Breast epithelium (tissue), 4 donors: ENCODE measurements at places on chromosomes 12 and 14. TPM values are rescaled to one million over a fixed set of nuclear protein-coding genes. Genes with fewer than 3 reads are reported as not detected.
A peak's percentile ranks its signal among the peaks of the same experiment; 100 is the strongest.

DNA sequence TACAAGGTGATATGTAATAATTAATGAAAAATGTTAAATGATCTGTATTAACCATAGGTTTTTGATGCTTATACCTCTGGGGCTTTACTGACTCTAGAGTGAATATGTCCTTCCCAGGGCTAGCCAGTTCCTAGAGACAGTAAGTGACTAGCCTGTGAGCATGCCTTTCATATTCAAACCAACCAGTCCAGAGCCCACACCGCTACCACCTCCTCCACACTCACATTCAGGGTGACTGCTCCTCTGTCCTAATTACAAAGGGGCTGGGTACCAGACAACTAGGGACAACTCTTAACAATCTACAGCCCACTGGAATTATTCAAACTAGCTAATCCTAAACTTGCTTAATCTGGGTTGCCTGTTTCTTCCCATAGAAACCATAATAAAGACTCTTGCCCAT lies 49.0 kb downstream of the RALGAPA1 start:
- no peak for DNase-seq
- H3K4me1 ChIP-seq = no peaks in the 10 kb centered on the region
- H3K36me3 ChIP-seq = peaks cover 7% of the 10 kb centered on the region
- no peaks in the 10 kb centered on the region for H3K27me3 ChIP-seq
- H3K27ac ChIP-seq = no peak overlapping the region
- H3K4me3 ChIP-seq = no peak overlapping the region

DNA sequence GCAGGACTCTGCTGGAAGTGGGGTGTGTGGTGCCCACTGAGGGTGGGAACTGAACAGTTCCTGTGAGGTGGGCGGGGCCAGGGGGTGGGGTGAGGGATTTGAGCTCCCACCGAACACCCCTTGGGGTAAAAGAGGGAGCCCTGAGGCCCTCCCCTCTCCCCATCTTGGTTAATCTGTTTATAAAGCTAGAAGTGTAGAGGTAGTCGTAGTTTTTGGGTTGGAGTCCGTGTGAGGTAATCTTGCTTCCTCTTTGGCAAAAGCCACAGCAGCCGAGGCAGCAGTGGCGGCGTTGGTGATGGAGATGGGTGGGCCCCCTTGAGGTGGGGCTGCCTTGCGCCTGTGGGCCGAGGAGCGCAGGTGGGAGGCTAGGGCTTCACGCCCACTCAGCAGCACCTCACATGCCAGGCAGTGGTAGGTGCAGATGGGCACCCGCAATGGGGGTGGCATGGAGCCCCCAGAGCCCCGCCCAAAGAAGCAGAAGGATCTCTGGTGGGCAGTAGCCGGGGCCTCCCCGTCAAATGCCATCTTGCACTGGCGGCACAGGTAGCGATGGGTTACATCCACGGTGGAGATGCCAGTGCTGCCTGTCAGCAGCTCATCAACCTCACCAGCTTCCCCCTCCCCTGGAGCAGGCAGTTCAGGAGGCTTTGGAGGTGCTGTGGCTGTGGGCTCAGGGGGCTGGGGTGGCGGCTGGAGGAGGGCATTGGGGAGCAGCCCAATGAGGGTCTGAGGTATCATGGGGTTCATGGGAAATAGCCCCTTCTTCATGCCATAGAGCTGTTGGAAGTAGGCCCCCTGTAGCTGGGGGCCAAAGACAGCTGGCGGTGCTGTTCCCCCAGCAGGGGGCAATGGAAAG lies 29.6 kb downstream of the ZFHX2 start:
- H3K27me3 ChIP-seq = no peaks in the 10 kb centered on the region
- DNase-seq = no peak
- H3K4me1 ChIP-seq = no peaks in the 10 kb centered on the region
- no peak overlapping the region for H3K27ac ChIP-seq
- no peaks in the 10 kb centered on the region for H3K36me3 ChIP-seq

GRCh38 chr12:26940516-26941214 lies 2.4 kb downstream of the FGFR1OP2 start:
- H3K36me3 ChIP-seq = no peaks in the 10 kb centered on the region
- DNase-seq = no peak
- no peak overlapping the region for H3K4me3 ChIP-seq
- H3K27ac ChIP-seq = no peak overlapping the region
- no peaks in the 10 kb centered on the region for H3K27me3 ChIP-seq
- no peaks in the 10 kb centered on the region for H3K4me1 ChIP-seq

GRCh38 chr12:16324272-16324671 lies 23.2 kb upstream of the MGST1 start:
- no peak for DNase-seq
- H3K36me3 ChIP-seq = no peaks in the 10 kb centered on the region
- H3K4me3 ChIP-seq = no peak overlapping the region

DNA sequence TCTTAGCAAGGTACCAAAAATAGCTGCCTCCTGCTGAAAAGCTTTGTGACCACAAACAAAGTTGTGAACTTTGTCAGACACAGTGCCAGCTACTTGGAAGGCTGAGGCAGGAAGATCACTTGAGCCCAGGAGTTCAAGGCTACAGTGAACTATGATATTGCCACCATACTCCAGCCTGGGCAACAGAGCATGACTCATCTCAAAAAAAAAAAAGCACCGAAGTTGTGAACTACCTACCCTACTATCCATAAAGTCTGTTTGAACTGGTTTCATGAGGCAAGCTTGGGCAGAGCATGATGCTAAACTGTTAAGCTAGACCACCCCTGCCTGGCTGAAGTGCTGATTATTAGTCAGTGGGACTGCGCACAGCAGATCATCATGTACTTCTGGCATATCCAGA lies 75.5 kb downstream of the RAD52 start:
- H3K36me3 ChIP-seq = peaks cover 3% of the 10 kb centered on the region
- no peak overlapping the region for H3K4me3 ChIP-seq
- H3K27ac ChIP-seq = no peak overlapping the region
- DNase-seq = no peak

DNA sequence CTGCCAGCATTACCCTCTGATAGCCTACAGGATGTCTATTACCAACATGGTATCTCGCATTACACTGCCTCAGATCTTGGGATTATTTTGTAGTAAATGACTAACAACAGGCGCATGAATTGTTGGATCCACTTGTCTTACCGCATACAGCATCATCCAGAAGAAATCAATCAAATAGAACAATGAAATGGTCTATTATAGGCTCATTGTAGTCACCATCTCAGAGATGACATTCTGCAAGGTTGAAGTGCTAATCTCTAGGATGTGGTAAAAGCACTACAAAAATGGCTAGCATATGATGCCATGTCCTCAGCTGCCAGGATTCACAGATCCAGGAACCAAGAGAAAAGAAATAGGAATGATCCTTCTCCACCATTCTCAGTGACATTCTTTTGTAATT lies 52.0 kb downstream of the WASHC3 start:
- no peak for DNase-seq
- no peak overlapping the region for H3K4me3 ChIP-seq
- no peaks in the 10 kb centered on the region for H3K4me1 ChIP-seq
- no peaks in the 10 kb centered on the region for H3K36me3 ChIP-seq
- H3K27me3 ChIP-seq = no peaks in the 10 kb centered on the region

- no peak overlapping the region for H3K27ac ChIP-seq
- no peak overlapping the region for H3K4me3 ChIP-seq
These were observed 269.7 kb downstream of the KSR2 start for GRCh38 chr12:117699118-117699517.

DNA sequence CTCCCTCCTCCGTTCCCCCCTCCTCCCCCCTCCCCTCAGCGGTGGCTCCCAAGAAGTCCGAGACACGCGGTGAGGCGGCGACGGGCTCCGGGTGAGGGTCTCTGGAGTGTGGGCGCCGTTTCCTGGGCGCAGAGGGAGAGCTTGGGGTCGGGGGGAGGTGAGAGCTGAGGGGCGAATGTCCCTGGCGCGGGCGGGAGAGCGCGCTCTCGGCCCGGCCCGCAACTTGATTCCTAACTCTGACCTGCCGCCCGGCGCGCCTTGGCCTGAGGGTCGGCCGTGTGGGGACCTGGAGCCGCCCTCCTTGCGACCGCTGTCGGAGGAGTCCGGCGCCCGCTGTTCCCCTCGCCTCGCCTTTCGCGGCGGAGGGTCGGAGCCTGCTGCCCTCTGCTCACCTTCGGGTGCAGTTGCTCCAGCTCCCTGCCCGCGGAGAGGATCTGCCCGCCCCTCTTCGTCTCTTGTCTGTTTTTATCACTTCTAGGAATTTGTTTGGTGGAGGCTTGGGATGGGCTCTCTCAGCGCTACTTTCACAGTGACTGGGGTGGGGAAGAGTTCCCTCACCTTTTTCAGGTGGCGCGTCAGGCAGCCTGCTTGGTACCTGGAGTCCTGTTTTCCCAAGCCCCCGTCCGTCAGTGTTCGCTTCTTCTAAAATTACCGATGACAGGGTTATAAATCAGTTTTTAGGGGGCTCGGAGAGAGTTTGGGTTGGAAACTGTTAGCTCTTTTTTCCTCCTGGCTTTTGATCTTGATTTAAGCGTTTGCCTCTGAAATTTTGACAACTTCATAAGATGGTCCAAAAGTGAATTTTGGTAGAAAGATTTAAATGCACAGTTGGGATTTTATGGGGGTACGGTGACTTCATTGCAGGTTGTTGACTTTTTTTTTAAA lies 495 bp downstream of the ADIPOR2 start:
- H3K4me3 ChIP-seq = peak overlapping the region; percentile 93
- H3K27ac ChIP-seq = peak overlapping the region; percentile 93
- no peaks in the 10 kb centered on the region for H3K27me3 ChIP-seq

- no peaks in the 10 kb centered on the region for H3K36me3 ChIP-seq
- DNase-seq = no peak
- H3K4me1 ChIP-seq = no peaks in the 10 kb centered on the region
These were observed 236.3 kb downstream of the SLC25A21 start for GRCh38 chr14:36935976-36936678.

DNA sequence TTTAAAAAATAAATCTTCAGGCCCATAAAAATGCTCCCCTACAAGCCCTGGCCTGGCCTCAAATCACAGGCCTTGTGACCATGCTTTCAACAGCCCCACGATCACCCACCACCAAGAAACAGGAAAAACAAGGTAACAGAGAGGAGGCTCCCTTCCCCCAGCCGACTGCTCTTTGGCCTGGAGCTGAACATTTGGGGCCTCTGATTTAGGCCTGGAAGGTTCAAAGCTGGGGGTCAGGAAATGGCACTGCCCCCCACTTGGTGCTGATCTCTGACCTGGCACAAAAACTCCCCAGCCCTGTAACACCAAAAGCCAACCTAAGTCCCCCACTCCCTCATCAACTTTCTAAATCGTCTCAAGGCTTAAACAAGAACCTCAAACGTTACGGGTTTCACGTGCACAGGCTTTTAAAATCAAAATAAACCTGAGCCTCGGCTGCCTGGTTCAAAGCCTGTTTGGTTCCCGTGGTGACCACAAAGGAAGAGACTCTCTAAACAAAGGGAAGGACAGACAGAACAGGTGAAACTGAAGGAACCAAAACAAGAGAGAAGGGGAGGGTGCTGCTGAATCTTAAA lies 9.0 kb downstream of the ACTN1 start:
- peak overlapping the region; percentile 19 for H3K4me3 ChIP-seq
- peak overlapping the region; percentile 99 for H3K27ac ChIP-seq
- H3K36me3 ChIP-seq = no peaks in the 10 kb centered on the region
- no peak for DNase-seq
- peaks cover 83% of the 10 kb centered on the region for H3K4me1 ChIP-seq

GRCh38 chr12:62866451-62867082 lies 68.4 kb downstream of the PPM1H start:
- no peak overlapping the region for H3K27ac ChIP-seq
- H3K4me3 ChIP-seq = no peak overlapping the region
- H3K36me3 ChIP-seq = no peaks in the 10 kb centered on the region
- no peaks in the 10 kb centered on the region for H3K4me1 ChIP-seq

GRCh38 chr12:53997204-53998109 lies 2.5 kb upstream of the HOXC9 start:
- no peak for DNase-seq
- H3K4me1 ChIP-seq = peaks cover 9% of the 10 kb centered on the region
- peak overlapping the region; percentile 71 for H3K4me3 ChIP-seq
- peak overlapping the region; percentile 19 for H3K27ac ChIP-seq
- H3K36me3 ChIP-seq = no peaks in the 10 kb centered on the region

DNA sequence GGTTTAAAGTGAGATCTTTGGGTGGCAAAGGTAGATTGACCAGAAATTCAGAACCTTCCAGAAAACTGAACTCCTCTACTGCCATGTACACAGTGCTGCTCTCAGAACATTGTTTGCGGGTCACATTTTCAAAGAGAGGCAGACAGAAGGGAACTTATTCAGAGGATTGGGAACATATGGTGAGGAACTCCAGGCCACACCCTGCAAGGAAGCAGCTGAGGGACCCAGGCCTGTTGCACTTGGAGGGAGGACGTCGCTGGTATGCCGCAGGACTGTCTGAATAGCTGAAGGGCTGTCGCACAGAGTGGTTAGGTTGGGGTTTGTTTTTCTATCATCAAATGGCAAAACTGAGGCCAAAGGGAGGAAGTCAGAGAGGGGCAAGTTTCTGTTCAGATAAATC lies 441.1 kb downstream of the DPF3 start:
- H3K4me1 ChIP-seq = no peaks in the 10 kb centered on the region
- no peak overlapping the region for H3K27ac ChIP-seq
- no peaks in the 10 kb centered on the region for H3K36me3 ChIP-seq
- H3K27me3 ChIP-seq = no peaks in the 10 kb centered on the region

GRCh38 chr12:53501615-53502181 lies 615 bp downstream of the TARBP2 start:
- H3K27me3 ChIP-seq = no peaks in the 10 kb centered on the region
- peak overlapping the region; percentile 99 for H3K27ac ChIP-seq
- DNase-seq = no peak
- H3K4me1 ChIP-seq = peaks cover 8% of the 10 kb centered on the region

- H3K4me3 ChIP-seq = no peak overlapping the region
- H3K27me3 ChIP-seq = no peaks in the 10 kb centered on the region
- H3K36me3 ChIP-seq = no peaks in the 10 kb centered on the region
- no peaks in the 10 kb centered on the region for H3K4me1 ChIP-seq
- DNase-seq = no peak
These were observed 29.8 kb downstream of the CALM1 start for GRCh38 chr14:90426663-90427062.

DNA sequence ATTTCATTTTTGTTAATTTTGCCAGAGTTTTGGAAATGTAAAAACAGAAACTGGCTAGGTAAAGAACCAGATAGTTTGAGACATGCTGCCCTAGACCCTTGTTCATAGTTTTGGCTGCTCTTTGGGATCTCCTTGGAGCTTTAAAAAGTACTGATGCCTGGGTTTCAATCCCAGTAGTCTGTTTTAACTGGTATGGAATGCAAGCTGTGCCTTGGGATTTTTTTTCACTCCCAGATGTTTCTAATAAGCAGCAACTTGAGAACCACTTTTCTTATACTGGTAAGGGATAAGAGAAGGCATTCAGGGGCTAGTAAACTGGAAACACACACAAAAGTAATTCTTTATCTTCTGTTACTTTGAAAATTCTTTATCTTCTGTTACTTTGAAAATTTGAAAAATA lies 18.8 kb downstream of the SLC35F4 start:
- no peak overlapping the region for H3K27ac ChIP-seq
- H3K36me3 ChIP-seq = no peaks in the 10 kb centered on the region

- no peak for DNase-seq
- H3K27ac ChIP-seq = no peak overlapping the region
- no peaks in the 10 kb centered on the region for H3K27me3 ChIP-seq
- peaks cover 4% of the 10 kb centered on the region for H3K4me1 ChIP-seq
- no peak overlapping the region for H3K4me3 ChIP-seq
- H3K36me3 ChIP-seq = no peaks in the 10 kb centered on the region
These were observed 39.9 kb downstream of the RIN3 start for GRCh38 chr14:92553438-92553837.

Gene TMBIM4
- 218 TPM for total RNA-seq

Gene AGAP2
- 1.6 TPM for total RNA-seq

Gene ADCY4
- 60.6 TPM for total RNA-seq

Gene B4GALNT3
- 5.9 TPM for total RNA-seq

Gene TBX5
- total RNA-seq = 2.2 TPM

Gene SAMD15
- total RNA-seq = 0.32 TPM

Gene DCP1B
- 18.0 TPM for total RNA-seq

Gene IL22
- not detected for total RNA-seq

Gene TSPAN19
- not detected for total RNA-seq

Gene TMEM233
- total RNA-seq = 0.48 TPM

Gene SMAGP
- total RNA-seq = 15.5 TPM

Gene CLEC9A
- not detected for total RNA-seq

Gene HOMEZ
- total RNA-seq = 12.0 TPM

Gene FGF6
- not detected for total RNA-seq

Gene KCNA5
- total RNA-seq = 0.44 TPM
